HL-60 (cell line): ENCODE measurements at places on chromosomes 16 and 17.

GRCh38 chr17:77837917-77838316, 120.6 kb upstream of the TNRC6C start:
- DNase-seq = no peak

GRCh38 chr17:31491376-31492131, 100.1 kb downstream of the RAB11FIP4 start:
- DNase-seq = peak; percentile 86

GRCh38 chr16:71689901-71690300, 34.6 kb downstream of the PHLPP2 start:
- DNase-seq = no peak

- DNase-seq = no peak
These were observed 161.5 kb downstream of the TMEM132E start for GRCh38 chr17:34740565-34741520.

DNA sequence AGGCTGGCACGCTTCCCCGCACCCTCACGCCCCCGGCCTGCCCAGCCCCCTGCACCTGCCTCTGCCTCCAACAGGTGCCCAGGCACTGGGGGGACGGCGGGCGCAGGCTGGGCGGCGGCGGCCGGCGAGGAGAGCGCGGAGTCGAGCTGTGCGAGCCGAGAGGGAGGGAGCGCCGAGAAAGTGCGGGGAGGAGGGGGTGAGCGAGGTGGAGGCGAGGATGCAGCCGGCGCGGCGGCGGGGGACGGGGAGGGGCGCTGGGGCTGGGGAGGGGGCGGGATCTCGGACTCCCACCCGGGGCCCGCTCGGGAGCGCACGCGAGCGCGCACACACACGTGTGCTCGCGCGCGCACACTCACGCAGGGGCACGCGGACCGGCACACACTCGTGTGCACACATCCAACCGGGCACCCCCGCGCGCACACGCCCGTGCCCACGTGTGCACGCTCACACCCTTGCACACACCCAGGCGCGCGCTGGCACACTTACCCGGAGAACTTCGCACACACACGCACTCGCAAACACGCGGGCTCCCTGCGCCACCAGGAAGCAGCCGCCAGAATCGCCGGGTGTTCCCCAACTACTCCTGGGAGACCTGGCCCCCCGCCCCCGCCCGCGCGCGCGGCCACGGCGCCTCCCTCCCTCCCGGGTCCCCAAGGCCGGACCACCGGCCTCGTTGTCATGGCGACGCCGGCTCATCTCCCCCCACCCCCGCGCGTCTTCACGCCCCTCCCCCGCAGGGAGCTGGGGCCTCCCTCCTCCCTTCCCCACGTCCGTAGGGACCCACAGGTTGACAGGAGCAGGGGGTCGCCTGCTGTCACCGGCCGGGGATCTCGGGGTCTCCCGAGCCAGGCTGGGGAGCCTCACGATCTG, at the start of gene DOC2A:
TSS of gene DOC2A (minus strand) at position 184 of the 870 bp plus-strand sequence. CDS start 805 bp downstream, outside the sequence.
- peak; percentile 81 for DNase-seq

DNA sequence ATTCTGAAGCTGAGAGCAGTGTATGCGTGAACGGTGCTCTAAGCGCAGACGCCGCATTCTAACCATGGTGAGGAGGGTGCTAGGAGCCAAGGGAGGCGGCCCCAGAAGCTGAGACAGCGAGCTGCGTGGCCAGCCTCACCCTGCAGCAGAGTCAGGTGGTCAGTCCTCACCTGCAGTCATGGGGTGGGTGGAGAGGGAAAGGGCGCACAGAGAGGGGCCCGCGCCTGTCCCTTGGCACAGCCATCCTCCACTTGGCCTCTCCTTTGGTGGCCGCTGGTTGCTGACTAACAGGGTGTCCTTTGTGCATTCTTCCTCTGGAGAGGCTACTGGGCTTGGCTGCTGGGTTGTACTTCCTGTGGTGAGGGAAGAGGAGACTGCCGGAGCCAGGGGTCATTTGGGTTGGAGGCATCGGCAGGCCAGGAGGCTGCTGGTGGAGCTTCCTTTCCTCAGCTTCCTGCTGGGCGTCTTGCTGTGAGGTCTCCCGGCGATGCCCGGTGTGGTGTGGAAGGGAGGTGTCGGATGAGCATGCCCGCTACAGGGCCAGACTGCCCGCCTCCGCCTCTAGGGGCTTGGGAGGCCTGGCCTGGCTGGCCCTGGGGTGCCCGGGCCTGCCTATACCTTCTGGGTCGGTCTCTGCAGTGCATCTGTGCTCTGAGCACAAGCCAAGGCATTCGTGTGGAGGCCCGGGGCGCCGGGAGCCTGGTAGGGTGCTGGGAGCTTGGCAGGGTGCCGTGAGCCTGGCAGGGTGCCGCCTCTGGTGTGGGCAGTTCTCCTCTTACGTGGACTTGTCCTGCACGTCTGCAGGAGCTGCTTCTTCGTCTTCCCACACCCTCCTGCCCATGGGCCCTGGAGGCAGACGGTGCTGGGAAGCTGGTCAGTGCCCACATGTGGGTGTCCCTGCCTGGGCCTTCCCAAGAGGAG, 17.4 kb downstream of the RNF213 start:
- no peak for DNase-seq

DNA sequence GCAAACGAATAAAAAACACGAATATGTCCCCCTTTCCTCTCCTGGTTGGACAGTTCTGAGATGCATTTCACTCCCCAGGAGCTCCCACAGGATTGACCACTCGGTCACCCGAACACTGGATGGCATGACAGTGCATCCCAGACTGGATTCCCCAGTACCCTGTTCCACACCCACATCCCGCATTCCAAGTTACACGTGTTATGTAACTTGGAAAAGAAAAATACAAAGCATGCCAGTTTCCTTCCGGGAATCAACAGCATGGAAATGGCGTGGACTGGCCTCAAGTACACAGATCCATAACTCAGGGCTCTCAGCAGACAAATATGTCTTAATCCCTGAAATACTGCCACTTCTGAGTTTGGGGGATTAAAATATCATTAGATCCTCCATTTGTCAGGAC, 12.6 kb upstream of the KLHL36 start:
- no peak for DNase-seq

- no peak for DNase-seq
These were observed 119.8 kb downstream of the CNTNAP4 start for GRCh38 chr16:76396977-76397376.
